Muscle of leg (tissue), 16 donors: ENCODE measurements at places on chromosomes 1 and 21. TPM values are rescaled to one million over a fixed set of nuclear protein-coding genes. Genes with fewer than 3 reads are reported as not detected.

DNA sequence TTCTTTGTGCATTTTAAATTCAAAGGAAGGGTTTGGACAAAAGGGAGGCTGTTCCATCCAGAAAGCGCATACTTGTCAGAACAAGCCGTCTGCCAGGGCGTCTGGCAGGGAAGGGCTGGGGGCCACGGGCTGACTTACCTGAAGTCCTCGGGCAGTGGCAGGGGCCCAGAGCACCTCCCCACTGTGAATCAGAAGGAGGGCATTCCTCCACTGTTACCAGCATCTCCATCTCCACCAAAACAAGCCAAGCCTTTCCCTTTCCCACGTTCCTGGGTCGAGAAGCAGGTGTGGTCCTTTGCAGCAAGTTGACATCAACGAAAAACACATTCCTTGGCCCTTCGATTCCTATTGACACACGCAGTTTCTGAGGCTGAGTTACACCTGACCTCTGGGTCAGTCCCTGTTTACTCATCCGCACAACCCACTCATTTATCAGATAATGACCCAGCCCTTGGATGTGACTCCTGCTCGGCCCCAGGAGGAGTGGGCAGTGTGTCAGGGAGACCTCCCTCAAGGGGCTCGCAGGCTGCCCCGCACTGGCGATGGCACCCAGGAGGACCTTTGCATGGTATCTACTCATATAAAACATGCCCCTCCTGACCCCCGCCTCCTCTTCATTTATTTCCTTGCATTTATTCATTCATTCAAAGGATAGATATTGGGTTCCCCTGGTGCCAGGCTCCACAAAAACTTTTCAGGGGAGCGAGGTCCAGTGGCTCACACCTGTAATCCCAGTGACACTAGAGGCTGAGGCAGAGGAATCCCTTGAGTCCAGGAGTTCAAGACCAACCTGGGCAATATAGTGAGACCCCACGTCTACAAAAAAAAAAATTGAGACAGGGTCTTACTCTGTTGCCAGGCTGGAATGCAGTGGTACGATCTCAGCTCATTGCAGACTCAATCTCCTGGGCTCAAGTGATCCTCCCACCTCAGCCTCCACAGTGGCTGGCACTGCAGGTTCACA lies 60.2 kb downstream of the TOMM20 start:
- no peak for DNase-seq

DNA sequence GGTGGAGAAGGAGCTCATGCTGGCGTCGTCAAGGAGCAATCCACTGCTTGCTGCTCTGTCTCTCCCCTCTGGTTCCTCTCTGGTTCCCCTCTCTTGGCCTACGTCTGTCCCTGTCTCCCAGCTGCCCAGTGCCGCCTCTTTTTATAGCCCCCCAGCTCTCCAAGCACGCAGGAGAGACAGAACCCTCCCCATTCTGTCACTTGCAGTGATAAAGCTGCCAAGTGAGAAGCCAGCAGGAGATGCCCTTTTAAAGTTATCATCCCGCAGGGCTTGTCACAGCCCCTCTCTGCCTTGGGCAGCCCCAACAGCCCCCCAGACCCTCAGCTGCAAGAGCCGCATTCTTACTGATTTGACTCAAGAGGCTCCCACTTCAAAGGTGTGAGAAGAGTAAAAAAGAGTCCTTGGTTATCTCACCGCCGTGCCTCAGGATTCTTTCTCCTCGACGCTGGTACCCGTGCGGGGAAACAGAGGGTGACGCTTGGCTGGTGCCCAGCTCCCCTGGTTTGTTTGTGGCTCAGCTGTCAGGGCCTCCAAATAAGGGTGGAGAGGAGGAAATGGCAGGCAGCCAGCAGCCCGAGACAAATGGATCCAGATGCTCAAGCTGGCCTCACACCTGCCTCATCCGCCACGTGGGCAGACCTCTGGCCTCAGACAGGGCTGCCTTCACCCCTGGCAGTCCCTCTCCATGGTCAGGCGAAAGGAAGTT lies at the start of gene NPPA:
Gene NPPA, minus strand, starts transcription at position 117 of the 706 bp plus-strand sequence. Its CDS starts 99 bp downstream, at position 18.
- DNase-seq: peak; percentile 69

DNA sequence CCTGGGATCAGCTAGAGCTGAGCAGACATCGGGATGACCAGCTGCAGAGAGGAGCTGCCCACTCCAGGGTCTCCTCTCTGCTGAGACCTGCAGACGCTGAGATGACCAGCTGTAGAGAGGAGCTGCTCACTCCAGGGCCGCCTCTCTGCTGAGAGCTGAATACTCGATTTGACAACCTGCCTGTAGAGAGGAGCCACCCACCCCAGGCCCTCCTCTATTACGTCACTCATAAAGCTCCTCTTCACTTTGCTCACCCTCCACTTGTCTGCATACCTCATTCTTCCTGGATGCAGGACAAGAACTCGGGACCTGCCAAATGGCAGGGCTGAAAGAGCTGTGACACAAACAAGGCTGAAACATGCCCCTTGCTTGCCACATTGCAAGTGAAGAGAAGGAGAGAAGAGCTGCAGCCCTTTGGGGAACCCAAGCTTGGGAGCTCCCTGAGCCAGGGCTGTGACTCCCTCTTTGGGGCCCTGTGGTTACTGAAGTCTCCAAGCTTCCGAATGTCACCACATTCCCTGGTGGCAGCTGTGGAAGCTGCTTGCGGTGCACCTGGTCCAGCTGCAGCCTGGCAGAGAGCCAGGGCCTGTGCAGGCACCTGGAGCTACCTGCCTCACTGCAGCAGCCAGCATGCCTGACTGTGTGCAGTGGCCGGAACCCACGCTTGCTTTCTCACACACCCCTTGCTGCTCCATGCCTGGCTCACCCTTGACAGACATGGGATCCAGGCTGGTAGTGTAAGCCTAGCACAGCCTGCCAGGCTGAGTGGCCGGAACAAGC lies 59.6 kb downstream of the CC2D1B start:
- DNase-seq: no peak

DNA sequence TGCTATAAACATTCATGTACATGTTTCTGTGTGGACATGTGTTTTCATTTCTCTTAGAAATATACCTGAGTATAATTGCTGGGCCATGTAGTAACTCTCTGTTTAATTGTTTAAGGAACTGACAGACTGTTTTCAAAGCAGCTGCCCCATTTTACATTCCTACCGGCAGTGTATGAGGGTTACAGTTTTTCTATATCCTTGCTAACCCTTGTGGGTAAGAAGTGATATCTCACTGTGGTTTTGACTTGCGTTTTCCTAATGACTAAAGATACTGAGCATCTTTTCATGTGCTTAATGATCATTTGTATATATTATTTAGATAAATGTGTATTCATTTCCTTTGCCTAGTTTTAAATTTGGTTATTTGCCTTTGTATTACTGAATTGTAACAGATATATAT lies 81.7 kb downstream of the DNM3 start:
- DNase-seq: no peak

DNA sequence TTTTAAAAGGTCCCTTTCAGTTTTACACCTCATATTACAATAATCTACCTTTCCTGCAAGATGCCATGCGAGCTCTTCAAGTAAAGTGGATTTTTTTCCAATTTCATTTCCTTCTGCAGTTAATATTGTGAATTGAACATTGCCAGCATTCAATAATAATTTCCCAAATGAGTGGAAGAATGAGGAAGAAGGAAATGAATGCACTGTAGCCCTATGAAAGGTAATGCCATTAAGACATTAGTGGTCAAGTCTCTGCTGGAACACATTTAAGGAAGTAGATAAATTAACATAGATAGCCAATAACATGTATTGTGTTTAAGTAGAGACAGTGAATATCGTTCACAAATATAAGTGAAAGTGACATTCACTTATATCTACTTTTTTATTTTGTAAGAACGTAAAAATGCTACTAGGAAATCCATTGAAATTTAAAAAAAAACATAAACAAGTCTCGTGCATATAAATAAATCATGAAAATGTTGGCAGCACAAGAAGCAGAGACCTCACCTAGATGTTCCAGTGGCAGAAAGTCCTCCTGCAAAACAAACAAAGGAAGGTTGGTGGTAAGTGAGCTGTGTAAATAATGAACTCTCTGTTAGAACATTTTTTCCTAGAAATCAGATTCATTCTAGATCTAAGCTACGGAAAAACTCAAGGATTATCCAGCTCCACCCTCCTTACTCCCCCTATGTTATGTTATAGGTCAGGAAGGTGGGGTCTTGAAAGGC lies 17.7 kb downstream of the FCRL3 start:
- DNase-seq: no peak

GRCh38 chr1:156860113-156860627 lies 495 bp upstream of the NTRK1 start:
- peak; percentile 63 for DNase-seq

DNA sequence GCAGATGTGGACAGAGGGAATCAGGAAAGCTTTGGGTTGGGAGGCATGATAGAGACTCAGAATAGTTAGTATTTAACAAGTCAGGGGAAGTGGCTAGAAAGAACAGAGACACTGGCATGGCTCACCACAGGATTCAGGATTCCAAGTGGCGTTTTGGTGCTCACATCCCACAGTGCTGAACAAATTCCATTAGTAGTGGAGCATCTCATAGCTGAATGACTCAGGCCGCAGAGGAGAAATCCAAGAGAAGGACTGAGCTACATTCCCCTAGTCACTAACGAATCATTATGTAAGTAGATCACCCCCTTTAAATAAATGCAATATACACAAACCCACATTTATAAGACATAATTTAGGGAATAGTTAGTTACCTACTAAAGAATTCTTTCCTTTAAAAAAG lies 5.0 kb upstream of the KCNJ9 start:
- no peak for DNase-seq

GRCh38 chr1:11671205-11671543 lies 7.2 kb downstream of the FBXO6 start:
- DNase-seq: no peak

- peak; percentile 46 for DNase-seq
Observed at GRCh38 chr1:72780212-72780611, 497.9 kb upstream of the NEGR1 start.

GRCh38 chr1:185348985-185349384 lies 31.9 kb upstream of the IVNS1ABP start:
- no peak for DNase-seq

DNA sequence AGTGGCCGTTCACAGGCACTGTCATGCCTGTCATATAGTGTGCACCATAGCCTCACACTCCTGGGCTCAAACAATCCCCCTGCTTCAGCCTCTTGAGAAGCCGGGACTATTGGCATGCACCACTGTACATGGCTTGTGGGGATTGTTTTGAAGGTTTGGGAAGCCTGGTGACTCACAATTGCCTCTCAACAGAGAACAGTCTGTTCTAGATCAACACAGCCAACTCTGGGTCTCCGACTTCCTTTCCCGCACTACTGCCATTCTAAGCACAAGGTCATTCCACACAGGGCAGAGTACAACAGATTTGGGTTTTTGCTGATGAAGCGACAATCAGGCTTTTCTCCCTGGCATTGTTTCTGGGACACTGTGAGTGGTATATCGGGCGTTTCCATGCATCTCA lies 15.5 kb upstream of the AHCTF1 start:
- DNase-seq: peak; percentile 1

DNA sequence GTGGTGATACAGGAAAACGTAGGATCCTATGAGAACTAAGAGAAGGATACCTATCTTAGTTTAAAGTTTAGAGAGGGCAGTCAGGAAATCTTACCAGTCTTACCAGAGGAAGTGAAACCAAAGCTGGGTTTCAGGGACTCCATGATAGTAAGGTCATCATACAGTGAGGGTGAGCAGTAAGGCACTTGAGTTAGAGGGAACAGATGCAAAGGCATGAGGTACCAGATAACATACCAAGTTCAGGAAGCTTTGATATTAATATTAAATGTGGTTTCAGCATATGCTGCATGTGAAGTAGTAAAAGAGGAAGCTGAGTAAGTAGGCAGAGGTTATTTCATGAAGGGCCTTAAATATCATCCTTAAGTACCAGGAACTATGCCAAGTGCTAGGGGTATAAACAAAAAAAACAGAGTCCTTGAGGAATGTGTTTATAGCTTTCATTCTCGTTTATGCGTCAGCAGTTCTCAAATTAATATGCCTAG lies 16.9 kb downstream of the ATG4C start:
- DNase-seq: peak; percentile 62

- DNase-seq: peak; percentile 44
Observed at GRCh38 chr1:43587594-43587993, 56.9 kb downstream of the PTPRF start.

DNA sequence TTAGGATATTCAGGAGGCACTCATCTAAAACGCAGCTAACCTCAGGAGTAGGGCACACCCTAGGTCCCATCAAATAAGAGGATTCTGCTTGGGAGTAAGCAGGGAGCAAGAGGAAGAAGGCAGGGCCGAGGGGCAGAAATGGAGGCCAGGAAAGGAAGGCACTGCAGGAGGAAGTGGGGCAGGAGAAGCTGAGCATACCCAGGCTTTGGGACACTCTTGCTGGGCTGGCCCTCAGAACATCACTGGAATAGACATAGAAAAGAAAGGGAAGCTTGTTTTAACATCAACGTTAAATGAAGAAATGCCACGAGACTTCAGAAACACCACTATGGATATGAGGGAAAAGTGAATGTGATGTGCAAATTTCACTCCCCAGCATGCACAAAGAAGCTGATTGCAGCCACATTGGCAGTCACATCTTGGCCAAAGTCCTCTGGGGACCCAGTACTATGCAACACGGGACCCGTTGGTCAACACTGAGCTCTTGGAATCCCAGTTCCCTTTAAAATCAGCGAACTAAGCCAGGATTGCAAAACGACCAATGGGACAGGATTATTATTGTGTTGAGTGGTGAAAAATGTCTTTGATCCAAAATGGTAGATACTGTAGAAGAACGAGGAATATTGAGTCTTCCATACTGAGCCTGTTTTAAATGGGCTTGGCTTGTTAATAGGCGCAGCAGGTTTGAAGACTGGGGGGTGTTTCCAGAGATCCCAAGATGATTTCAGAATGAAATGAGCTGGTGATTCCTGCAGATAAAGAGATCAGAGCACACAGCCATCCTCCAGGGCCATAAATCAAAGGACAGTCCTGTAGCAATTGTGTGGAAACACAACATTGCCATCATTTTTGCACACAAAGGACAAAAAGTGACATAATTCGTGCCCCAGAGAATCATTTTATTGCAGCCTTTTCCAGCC lies 152.4 kb downstream of the TOMM20 start:
- DNase-seq: no peak

DNA sequence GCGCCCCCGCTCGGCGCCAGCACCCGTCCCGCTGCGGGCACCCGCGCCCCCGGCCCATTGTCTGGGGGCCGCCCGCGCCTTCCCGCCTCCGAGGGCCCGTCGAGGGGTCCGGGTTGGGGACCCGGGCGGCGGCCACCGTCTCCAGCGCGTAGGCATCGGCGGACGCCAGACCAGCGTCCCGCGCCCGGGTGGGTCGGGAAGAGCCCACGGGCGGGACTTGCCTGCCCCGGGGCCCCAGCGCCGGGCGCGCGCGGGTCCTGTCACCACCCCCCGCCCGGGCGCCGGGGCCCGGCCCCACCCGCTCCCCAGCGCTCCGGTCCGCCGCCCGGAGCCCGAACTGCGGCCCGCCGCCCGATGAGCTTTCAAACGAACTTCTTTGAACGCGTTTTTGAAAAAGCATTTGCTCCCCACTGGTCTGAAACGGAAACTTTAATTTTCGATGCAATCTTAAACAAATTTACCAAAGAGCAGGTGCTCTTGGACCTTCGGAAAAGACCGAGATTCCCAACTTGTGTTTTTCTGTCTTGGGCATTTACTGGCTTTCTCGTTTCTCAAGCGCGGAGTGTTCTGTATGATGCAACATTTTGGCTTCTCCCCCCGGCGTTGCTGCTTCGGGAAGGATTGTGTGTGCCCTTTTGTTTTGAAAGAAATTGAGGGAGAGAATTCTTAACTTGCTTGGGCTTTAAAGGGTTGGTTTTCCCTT lies 615 bp downstream of the CLIC4 start:
- peak; percentile 85 for DNase-seq

GRCh38 chr21:16709866-16710550 lies 802.8 kb upstream of the CXADR start:
- peak; percentile 96 for DNase-seq

NPPB gene
- polyA plus RNA-seq: not detected

LCE3E gene
- not detected for polyA plus RNA-seq

KCNN3 gene
- polyA plus RNA-seq: 6.6 TPM

FAM110D gene
- 0.99 TPM for polyA plus RNA-seq

CLDN17 gene
- not detected for polyA plus RNA-seq
